ENCODE measurements at places on chromosomes 2 and 18.

DNA sequence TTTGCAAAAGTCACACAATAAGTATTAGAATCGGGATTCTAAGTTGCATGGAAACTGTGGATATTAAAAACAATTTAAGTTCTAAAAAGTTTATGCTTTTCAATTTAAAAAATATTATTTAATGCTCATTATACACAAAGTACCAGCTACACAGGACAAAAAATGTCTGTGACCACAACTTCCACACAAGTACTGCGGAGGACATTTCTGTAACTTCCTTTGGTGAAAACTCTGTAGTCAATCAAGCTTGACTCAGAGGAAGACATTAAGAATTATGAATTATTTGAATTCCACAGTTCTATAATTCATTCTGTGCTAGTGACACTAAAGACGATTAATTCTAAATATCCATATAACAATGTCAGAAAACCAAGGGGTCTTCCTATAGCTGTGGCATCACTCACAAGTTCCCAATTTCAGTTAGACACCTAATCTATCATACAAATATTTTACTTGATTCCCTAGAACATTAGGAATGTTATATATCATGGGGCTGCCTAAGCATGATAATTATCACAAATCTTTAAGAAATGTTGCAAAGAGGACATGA, 120.5 kb downstream of the AFF3 start:
- no peak for DNase-seq

DNA sequence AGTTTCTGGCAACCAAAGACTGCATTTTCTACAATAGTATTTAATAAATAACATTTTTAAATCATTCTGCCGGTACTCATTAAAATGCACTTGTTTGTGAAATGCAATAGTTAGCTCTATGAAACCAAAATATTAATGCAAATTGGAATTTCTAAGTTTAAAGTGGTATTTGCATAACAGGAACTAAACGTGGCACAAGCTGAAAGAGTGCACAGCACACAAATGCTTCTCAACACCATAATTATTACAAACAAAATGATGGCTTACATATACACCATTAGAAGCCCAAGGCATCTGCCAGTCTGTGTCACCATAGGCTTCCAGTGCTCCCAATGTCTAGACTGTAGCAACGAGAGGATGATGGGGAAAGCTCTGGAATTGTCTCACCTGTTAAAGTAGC, 280.5 kb downstream of the TCF4 start:
- no peak for DNase-seq

- DNase-seq: no peak
Observed at GRCh38 chr2:234792621-234793022, 159.2 kb upstream of the SH3BP4 start.

DNA sequence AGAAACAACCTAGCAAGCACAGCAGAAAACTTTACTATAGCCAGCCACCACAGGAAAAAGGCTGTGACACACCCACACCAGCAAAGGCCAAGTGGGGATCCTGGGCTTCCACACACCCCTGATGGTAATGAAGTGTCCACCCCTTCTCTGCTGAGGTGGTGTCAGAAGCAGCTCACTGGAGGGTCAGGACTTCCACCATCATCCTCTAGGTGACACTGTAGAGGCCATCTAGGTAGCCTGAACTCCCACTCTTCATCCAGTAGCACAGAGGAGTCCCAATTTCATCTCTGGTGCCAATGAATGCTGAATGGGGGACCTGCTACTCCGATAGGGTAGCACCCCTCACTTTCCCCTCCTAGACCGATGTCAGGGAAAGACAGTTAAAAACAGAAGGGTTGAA, 1544.4 kb downstream of the LRP1B start:
- no peak for DNase-seq

DNA sequence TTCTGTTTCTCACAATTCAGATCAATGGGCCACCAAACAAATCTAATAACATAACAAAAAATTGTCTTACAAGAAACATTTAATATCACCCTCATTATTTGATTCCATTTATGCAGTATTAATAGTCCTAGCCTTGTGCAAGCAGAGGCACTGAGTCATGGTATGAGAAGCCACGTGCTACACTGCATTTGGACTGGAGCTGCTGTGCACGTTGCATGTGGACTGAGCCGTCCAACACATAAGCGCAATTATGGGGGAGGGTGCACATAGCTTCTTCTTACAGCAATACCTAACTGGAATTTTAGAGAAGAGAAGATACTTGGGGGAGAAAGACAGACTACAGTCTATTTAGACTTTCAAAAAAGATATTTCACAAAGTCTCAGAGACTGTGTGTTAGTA, 329.6 kb upstream of the ID2 start:
- no peak for DNase-seq

- no peak for DNase-seq
Observed at GRCh38 chr2:223418604-223419199, 183.5 kb downstream of the SCG2 start.

- no peak for DNase-seq
Observed at GRCh38 chr2:18067588-18068384, 189.3 kb downstream of the KCNS3 start.

DNA sequence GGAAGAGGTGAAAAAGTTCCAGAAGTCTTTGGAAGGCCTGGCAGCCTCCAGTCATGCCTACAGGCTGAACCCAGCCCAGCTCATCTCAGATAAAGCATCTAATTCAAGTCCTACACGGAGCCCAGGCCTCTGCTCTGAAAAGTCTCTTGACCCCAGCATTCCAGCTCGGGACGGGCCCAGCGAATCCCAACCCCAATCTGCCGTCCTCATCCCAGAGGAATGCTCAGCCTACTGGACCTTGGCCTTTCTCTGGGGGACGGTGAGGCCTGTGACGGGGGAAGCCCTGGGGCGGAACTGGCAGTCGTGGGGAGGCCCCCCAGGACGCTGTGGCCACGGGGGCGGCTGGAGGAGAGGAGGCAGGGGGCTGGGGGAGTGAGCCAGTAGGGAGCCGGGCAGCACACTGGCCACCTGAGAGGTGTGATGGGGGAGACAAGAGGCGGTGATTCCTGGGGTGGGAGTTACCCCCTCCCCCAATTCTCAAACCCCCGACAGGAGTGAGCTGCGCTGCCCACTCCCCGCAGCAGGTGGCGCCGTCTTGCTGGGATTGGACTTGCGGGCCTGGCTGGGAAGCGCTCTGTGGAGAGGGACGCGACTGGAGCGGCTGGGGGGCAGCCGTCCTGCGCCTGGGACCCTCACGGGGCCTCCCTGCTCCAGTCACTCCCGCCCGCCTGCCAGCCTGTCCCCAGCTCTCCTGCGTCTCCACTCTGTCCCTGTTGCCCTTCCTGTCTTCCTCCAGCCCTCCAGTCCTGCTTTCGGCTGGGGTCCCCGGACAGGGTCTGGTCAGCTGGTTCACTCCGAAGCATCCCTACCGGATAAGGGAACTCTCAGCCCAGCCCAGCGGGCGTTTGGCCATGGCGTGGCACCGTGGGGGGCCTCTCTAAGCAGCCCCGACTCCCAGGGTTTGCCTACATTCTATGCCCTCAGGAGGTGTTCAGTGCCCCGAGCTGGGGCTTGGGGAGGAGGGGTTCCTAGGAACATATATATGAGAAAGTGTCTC, 182.6 kb upstream of the HAAO start:
- DNase-seq: no peak

DNA sequence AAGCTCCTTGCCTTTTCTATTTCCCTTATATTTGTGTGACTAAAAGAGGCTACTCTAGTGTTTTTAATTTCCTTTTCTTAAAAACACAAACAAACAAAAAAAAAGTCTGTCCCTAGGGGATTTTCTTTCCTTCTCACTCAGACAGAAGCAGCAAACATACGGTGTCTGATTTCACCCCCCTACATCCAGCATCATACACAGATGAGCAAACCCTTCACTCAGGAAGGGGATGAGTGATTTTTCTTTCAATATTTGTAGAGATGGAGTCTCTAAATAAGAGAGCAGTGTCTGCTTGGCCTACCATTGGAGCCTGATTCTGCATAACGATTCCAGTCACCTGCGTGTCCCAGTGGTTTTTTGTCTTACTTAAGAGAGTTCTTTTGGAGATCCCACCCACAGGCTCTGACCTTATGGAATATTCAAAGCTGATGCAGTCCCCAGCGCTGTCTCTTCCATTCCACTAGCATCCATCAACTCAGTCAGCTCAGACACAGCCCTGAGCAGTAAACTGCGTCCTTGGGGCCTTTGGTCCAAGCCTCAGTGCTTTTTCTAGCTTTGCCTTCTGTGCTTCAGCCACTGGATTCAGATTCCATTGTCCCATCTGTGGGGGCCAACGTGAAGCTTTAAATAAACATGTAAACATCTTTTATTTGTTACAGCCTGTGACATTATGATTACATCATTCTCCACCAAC, 52.6 kb upstream of the TPO start:
- no peak for DNase-seq

DNA sequence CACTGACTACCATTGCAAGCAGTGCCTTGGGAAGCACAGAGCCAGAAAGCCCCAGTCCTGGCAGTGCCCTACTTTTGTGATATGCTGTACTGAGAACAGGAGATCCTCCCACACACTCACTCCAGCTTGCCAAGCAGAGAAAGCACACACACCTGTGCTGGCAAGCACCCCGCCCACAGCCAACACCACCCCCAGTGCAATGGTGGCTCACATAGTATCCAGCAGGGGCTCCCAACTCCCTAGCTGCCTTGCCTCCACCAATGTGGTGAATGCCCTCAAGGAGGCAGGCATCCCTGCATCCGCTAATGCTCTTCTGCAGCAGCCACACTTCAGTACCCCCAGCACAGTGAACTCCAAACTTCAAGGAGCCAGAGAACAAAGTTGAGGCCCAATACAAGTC, 1655.8 kb downstream of the SUCLG1 start:
- no peak for DNase-seq

DNA sequence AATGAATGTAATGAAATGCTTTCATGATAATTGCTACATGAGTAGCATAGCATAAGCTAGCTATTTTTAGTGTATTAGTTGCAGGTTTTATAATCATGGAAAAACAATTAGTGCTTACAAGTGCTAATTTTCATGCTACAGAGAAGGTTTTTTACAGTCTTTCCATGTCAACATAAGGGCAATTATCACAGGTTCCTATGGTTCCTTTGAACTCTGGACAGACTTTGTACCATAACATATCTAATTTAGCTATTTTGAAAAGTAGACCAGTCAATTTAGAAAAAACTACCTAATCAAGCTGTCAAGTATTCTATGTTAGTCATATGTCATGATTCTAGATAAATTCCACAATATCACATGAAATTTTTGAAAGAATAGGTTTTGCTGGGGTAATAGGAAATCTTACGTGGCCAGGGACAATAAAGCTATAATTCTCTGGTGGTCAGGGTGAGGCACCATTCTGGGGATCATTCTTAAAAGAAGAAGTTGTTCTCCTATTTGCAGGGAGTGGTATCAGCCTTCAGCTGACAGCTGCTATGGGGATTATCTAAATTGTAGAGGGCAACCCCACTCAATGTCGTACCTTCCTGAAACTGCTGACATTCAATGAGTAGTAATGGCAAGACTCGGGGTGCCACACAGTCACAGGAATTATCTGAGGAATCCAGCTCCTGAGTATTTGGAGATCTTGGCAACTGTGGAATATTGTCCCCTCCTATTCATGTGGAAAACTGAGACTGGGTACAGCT, 724.0 kb upstream of the LINC00305 start:
- no peak for DNase-seq

- no peak for DNase-seq
Observed at GRCh38 chr2:118190474-118190873, 102.2 kb downstream of the INSIG2 start.
